Chondrocyte (in vitro differentiated cells): ENCODE measurements at places on chromosomes 3 and 15. TPM values are rescaled to one million over a fixed set of nuclear protein-coding genes. Genes with fewer than 3 reads are reported as not detected.

Gene TP63
- 0.46 TPM in 1 of 3 replicates, not detected in the others for total RNA-seq

Gene ZNF662
- not detected in 3 replicates for total RNA-seq

Gene LRRK1
- total RNA-seq = 6.0 to 11.3 TPM (median 10.1 TPM) in 3 replicates

Gene CMTM7
- total RNA-seq = 8.8 to 10.6 TPM (median 9.3 TPM) in 3 replicates

Gene MAGEF1
- total RNA-seq = 35.0 to 37.8 TPM (median 36.1 TPM) in 3 replicates

Gene LRRC28
- 28.5 to 36.3 TPM (median 35.8 TPM) in 3 replicates for total RNA-seq

Gene IL20RB
- total RNA-seq = 0.92 to 1.2 TPM (median 0.94 TPM) in 3 replicates

Gene ATP8B4
- not detected in 3 replicates for total RNA-seq

Gene C3orf70
- 10.2 to 27.7 TPM (median 25.6 TPM) in 3 replicates for total RNA-seq

Gene EPHB1
- total RNA-seq = 1.0 to 1.7 TPM (median 1.6 TPM) in 3 replicates

Gene NEK11
- 4.4 to 7.5 TPM (median 5.9 TPM) in 3 replicates for total RNA-seq

Gene LRTM1
- not detected in 3 replicates for total RNA-seq

Gene ARGFX
- not detected in 3 replicates for total RNA-seq

Gene LIPH
- total RNA-seq = 0.40 to 0.49 TPM in 2 of 3 replicates, not detected in the other

Gene RASGRF1
- total RNA-seq = 0.10 TPM in 1 of 3 replicates, not detected in the others

Gene MKRN2OS
- not detected in 3 replicates for total RNA-seq

Gene ELL3
- total RNA-seq = 3.3 to 8.6 TPM (median 3.6 TPM) in 3 replicates

Gene C3orf22
- not detected in 3 replicates for total RNA-seq

Gene A4GNT
- total RNA-seq = not detected in 3 replicates

Gene SMCO1
- not detected in 3 replicates for total RNA-seq

Gene CFAP100
- not detected in 3 replicates for total RNA-seq

Gene CCR9
- total RNA-seq = not detected in 3 replicates

Gene TMEM62
- 8.3 to 11.0 TPM (median 10.2 TPM) in 3 replicates for total RNA-seq

Gene PLSCR4
- 17.5 to 29.9 TPM (median 18.9 TPM) in 3 replicates for total RNA-seq

Gene PARP15
- total RNA-seq = 0.10 TPM in 1 of 3 replicates, not detected in the others

Gene REC114
- not detected in 3 replicates for total RNA-seq

Gene SETMAR
- 11.0 to 16.6 TPM (median 13.1 TPM) in 3 replicates for total RNA-seq

Gene FBXW12
- total RNA-seq = not detected in 3 replicates
